Renal cortex interstitium (tissue), 15 donors: ENCODE measurements at places on chromosomes 4 and X. TPM values are rescaled to one million over a fixed set of nuclear protein-coding genes. Genes with fewer than 3 reads are reported as not detected.

The EDA gene
- polyA plus RNA-seq, result 5.8 TPM

The YIPF7 gene
- 0.50 TPM for polyA plus RNA-seq

The FGG gene
- polyA plus RNA-seq, result not detected

The TCEAL6 gene
- polyA plus RNA-seq, result 0.17 TPM

The CXCL3 gene
- polyA plus RNA-seq, result 0.24 TPM

DNA sequence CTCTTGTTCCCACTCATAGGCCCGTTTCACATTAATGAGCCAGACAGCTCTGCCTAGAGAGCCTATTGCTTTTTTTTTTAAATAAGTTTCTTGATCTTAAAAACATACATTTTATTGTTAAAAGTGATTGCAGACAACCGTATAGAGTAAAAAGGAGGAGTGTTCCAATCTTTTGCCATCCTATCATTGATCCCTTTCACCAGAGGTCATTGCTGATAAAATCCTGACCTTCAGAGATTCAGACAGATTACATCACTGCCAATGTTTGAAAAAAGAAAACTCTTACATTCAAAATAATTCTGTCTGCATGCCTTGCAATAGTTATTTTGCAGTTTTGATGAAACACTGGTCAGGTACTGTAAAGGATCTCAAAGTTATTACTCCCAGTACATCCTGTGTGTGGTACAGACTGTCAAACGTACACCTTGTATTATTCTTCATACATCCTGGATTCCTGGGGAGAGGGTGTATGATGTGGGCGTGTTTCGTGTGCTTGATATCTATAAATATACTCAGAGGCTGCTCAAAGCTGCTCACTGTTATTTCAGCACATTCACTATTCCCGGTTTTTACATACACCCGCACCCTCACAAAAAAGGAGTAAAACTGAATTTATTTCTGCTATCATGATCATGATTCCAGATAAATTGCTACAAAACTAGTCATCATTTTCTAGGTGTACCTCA lies 15.4 kb upstream of the KLHL2 start:
- DNase-seq, result no peak

DNA sequence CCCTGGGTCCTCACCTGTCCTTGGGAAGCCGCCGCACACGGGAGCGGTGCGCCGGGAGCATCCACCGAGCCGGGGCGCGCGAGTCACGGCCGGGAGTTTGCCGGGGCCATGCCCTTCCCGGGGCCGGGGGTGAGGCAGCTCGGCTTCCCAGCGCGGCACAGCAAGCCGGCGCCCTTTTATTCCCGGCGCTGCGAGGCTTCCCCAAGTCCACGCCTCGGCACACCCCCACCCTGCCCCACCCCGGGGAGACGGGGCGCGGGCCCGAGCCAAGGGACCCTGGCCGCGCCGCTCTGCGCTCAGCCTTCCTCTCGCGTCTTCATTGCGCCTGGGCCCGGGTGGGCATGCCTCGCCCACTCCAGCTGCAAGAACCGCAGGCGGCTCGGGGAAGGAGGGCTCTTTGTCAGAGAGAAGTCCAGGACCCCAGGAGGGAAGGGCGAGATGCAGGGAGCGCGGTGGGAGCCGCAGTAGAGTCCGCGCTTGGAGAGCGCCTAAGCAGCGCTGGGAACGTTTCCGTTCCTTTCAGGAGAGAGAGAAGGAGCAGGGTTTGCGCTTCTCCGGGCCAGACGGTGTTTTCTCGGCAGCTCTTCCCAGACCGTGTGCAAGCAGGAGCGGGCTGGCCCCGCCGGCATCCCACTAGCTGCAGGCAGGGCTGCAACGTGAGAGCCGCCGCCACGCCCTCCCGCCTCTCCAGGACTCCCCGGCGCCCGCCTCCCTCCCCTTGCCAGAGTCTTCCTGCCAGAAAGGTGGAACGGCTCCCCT lies at the start of gene MXRA5:
MXRA5 (minus strand) TSS at position 152 of the 759 bp plus-strand sequence. CDS start 2,819 bp downstream, outside the sequence.
- no peak for DNase-seq

- DNase-seq, result no peak
Observed at GRCh38 chr4:25198713-25199112, 35.1 kb upstream of the PI4K2B start.

DNA sequence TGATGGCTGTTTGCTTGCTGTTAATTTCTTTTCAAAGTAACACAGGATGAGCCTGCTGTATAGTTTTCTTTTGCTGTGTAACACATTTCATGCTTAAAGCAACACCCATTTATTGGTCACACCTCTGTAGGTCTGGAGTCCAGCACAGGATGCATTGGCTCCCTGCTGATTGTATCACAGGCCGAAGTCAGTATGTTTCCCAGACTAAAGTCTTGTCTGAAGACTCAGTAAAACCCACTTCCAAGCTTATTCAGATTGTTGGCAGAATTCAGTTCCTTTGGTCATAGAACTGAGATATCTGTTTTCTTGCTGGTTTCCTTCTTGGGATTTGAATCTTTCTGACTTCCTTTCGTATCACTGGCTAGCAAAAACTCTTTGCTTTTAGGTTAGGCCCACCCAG lies 54.3 kb downstream of the LRP2BP start:
- no peak for DNase-seq

- no peak for DNase-seq
Observed at GRCh38 chrX:30283456-30284200, 25.6 kb downstream of the NR0B1 start.

DNA sequence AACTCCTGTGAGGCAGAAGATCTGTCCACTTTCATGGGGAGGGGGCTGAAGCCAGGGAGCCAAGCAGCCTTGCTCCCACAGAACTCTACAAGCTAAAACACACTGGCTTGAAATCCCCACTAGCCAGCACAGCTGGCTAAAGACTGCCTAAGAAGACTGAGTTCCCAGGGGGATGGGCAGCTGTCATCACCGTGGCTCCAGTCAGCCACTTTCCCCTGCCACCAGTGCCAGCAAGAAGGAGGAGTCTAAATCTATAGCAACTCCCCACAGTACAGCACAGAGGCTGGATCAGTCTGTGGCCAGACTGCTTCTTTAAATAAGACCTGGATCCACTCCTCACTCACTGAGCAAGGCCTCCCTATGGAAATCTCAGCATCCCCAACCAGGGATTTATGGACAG lies 308.6 kb downstream of the FAM47B start:
- no peak for DNase-seq

DNA sequence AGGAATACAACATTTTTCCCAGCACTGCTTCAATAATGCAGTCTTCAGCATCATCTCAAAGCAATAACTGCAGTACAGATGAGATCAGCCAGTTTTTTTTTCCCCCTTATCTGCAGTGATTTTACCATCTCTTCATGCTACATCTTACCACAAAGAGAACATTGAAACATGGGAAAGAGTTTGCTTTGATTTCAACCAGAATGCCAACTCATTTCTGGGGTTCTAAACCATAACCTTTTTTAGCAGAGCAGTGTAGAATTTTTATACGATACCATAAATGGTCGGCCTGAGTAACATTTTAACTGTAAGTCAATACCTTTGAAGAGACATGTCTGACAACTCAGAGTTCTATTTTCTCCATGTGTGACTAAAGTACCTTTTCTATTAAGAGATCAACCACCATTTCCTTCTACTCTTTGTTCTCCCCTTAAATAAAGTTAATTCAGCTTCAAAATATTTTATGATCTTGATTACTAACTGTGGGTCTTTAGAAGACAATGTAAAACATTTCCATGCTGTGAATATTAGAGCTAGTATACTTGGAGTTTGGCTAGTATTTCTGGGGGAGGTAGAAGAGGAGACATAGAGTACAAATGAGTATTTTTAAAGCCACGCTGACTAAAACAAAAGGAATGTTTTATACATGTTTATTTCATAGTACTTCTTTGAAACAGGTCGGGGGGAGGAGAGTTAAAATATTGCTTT lies 69.1 kb downstream of the TET2 start:
- DNase-seq, result no peak

GRCh38 chrX:20325786-20326388 lies 59.2 kb upstream of the RPS6KA3 start:
- DNase-seq, result no peak

DNA sequence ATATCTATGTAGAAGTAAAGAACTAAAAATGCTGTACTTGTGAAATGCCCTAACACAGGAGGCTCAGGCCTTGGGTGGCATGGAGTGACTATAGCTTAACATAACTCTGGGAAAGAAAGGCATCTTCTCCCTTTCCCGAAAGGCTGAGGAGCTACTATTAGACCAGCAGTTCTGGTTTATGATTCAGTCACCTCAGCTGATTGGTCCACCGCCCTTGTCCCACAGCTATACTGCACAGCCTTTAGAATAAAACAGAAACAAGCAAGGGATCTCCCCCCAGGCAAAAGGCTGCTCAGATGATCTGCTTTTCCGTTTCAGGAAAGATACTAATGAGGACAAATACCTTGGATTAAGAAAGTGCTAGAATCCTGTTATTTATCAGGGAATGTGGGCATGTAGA lies 171.3 kb downstream of the SNCA start:
- DNase-seq, result no peak

DNA sequence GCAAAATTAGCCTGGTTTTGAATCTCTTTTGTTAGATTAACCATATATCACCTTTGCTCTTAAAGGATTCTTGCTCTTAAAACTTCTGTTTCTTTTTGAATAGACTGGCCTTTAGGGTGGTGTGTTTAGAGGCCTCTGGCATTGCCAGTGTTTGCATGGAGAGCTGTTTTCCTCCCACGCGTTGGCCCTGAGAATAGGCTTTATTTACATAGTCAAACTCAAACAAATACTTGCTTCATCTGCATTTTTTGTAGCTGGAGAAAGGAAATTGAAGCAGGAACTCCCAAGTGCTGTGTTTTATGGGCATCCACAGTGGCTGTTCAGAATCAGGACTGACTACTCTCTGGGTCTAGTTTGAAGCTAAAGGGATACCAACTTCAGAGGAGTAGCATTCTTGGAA lies 2.7 kb downstream of the SHROOM2 start:
- DNase-seq, result no peak

DNA sequence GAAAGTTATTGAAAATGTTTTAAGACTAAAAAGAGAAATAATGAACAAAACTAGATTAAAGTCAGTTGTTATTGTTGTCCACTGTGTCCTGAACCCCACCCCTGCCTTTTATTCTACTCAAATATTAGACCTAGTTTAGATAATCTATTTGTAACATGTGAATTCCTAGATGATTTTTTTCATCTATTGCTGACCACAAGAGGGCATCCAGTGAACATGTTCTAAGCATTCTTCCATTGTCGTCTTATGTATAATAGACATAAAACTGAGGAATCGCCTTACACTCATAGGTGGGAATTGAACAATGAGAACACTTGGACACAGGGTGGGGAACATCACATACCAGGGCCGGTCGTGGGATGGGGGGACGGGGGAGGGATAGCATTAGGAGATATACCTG lies 36.4 kb upstream of the HPRT1 start:
- no peak for DNase-seq

DNA sequence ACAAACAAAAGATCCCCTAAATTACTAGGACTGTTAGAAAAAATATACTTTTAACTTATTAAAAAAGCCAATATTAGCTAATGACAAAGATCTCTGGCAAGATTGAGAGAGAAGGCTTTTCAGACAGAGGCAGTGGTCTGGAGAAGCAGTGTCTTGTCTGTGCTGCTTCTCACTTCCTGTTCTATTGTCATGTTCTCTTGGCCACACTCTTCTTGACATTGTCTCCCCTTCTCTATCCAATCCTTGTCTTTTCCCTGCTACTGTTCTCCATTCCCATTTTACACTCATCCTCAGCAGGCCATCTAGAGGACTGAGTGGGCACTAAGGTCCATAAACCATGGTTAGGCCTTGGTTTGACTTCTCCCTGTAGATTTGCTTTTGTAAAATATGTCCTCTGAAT lies 14.0 kb upstream of the TAPT1 start:
- no peak for DNase-seq

DNA sequence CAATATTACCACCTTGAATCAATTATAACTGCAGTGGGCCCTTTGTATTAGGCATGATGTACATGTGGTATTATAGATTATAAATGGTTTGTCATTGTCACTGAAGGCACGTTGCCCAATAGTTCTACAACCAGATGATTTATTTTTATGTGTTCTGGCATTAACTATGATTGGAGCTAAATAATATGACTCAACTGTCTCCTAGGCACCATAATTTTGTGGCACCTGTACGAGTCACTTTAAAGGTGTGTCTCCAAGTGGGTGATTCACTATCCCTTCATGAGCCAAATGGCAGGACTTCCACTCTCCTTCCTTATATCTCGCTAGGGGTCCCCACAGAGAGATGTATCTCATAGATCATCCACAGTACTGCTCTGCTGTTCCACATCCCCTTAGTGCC lies 6.1 kb upstream of the SMPX start:
- DNase-seq, result no peak

DNA sequence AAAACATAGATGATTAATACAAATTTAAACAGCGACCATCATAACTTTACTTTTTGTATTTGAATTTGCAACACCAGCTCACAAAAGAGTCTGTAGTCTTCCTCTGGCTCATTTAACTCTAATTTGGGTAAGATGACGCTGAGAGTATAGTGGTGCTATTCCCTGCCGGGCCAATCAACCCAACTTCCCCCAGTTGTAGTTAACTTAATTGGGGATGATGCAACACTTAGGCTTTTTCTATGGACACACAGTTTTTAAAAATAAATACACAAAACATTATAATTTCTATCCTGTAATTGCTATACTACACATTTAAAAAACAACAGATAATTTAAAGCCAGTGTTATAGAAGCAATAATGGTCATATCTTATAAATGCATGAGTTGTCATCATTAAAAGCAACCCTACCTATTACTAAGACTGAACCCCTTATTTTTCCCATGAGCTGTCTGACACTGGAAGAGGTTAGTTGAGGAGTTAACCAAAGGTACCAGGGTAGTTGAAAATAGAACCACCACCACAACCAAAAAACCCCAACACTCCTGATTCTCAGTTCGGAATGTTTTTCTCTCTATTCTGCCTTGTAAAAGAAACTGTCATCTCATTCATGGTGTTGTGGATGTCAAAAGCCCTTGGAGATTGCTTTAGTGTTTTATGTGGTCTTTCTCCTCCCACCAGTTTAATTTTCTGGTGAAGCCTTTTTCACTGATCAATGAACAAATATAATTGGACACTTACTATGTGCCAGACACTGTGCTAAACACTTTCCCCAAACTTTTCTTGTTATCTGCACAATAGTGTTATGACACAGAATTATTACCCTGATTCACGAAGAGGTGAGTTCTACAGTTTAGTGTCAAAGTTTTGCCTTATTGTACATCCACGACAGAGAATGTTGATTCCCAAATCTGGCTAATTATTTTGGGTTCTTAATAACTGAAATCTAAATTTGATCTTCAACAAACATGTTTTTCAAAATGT lies 61.5 kb upstream of the RAPGEF2 start:
- DNase-seq, result no peak

- DNase-seq, result no peak
Observed at GRCh38 chr4:177185151-177185550, 124.5 kb upstream of the NEIL3 start.

GRCh38 chr4:8348071-8348470 lies 78.5 kb downstream of the HTRA3 start:
- DNase-seq, result no peak

DNA sequence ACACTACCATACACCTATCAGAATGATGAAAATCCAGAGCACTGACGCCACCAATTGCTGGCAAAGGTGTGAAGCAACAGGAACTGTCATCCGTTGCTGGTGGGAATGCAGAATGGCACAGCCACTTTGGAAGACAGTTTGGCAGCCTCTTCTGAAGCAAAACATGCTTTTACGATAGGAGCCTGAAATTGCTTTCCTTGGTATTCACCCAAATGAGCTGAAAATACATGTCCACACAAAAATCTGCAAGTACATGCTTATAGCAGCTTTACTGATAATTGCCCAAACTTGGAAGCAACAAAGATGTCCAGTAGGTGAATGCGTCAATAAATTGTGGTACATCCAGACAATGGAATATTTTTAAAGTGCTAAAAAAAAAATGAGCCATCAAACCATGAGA lies 322.8 kb upstream of the FAT1 start:
- DNase-seq, result no peak
